ENCODE measurements at places on chromosomes 2 and 18.

DNA sequence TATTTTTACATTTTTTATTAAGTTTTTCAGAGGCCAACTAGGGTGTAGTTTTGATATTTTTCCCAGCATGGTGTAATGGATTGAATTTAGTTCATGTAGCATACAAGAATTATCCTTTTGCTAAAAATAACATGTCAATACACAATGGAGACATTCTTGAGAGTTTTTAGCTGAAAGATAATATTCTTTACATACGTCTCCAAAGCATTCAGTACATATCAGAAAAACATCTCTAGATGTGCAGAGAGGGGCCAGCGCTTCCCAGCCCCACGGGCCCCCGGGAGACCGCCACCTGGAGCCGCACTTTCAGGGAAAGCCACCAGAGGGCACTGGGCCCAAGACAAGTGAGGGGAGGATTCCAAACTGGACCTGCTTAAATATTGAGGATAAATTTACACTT lies 499.4 kb downstream of the GALR1 start:
- DNase-seq, result peak; percentile 45

DNA sequence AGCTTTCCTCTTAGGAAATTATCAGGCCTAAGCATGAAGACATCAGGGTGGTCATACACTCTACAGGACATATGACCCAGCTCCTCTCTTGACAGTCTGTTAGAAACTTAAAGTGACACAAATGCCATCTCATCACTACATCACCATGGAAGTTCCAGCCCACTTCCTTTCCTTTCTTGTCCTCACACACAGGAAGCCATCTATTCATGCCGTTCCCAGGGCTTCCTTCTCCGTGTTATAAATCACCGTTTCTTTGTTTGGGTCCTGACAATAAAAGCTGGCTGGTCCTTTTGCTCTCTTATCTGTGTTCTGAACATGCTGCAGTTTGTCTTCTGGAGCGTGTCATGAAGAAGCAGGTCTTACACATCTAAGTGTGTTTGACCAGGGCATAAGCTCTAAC lies 692.1 kb upstream of the CELF4 start:
- no peak for DNase-seq

DNA sequence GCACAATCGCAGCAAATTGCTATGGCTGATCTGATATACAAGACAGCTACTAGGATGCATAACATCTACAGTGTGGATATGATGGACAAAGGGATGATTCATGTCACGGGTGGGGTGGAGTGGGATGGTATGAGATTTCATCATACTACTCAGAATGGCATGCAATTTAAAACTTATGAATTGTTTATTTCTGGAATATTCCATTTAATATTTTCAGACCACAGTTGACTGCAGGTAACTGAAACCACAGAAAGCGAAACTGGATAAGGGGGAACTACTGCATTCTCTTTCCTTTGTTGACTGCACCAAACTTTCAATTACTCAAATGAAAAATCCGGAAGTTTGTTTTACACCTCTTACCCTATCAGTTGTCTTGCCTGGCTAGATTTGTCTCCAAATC lies 94.4 kb upstream of the NEUROD1 start:
- DNase-seq, result no peak

GRCh38 chr2:239911641-239912071 lies 113.5 kb downstream of the NDUFA10 start:
- DNase-seq, result no peak

GRCh38 chr2:159202568-159203071 lies 83.9 kb downstream of the WDSUB1 start:
- DNase-seq, result peak; percentile 89

- DNase-seq, result no peak
Observed at GRCh38 chr2:64888591-64889309, 100.4 kb upstream of the SLC1A4 start.

GRCh38 chr2:27091746-27092695 lies 5.4 kb downstream of the KHK start:
- DNase-seq, result no peak

DNA sequence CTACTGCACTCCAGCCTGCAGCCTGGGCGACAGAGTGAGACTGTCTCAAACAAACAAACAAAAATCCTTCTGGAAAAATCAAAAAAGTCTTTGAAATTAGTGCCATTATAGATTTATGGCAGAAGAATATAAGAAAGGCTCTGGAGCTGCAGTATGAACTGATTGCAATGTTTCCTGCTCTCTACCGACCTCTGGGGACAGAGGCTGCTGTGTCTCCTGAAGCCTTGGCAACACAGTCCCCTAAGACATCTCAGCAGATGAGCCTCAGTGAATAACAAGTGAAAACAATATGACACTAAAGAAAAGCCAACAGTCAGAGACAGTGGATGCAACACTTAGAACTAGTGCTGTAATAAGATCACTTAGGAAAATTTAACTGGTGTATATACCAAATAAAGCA lies 494.9 kb upstream of the LRATD1 start:
- DNase-seq, result peak; percentile 9

DNA sequence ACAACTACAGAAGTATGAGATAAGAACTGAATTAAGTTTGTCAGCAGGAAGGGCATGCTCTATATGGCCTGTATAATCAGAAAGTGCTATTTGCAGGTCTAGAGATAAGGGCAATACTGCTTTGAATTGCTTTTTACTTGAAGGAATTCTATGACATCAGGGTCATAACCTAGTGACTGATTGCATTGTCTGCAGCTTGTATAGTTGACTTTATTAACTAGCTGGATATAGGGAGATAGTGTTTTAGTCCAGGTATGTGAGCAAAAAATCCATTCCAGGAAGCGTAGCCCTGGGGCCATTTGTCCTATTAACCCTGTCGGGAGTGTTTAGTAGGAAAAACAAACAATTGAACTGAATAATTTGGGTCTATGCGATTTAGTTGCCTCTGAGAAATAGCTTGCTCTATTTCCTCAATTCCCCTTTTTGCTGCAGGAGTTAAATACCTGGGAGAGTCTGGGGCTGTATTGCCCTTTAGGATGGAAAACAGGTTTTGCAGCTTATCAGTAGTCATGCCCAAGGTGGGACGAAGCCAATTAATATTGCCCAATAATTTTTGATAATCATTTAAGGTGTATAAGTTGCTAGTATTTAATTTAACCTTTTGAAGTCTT lies 30.0 kb downstream of the HTR2B start:
- DNase-seq, result no peak

DNA sequence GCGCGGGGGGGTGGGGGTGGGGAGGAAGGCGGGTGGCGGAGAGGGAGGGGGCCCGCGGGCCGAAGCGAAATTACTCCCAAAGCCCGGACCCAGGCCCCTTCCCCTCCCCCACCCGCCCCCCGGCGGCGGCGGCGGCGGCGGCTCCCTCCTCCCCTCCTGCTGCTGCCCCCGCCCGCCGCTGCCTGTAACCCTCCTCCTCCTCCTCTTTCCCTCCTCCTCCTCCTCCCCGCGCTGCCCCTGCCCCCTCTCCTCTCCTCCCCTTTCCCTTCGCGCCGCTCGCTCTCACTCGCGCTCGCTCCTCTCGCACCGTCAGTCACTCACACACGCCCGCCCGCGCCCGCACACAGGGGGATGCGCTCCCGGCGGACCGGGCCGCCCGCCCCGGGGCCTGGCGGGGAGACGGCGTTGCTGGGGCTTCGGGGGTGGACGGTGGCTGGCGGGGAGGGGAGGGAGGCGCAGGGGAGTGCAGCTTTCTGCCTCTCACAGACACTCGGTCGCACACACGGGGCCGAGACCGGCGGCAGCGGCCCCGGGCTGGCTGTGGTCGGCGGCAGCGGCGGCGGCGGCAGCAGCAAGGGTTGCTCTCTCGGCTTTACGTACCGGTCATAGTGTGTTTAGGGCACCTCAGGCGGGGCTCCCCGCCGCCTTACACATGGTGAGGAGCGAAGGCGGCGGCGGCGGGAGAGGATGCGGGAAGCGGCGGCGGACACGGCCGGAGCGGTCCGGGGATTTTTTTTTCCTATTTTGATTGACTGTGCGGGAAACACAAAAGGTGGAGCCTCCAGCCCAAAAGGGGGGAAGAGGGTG lies 405 bp downstream of the SP3 start:
- DNase-seq, result peak; percentile 96

DNA sequence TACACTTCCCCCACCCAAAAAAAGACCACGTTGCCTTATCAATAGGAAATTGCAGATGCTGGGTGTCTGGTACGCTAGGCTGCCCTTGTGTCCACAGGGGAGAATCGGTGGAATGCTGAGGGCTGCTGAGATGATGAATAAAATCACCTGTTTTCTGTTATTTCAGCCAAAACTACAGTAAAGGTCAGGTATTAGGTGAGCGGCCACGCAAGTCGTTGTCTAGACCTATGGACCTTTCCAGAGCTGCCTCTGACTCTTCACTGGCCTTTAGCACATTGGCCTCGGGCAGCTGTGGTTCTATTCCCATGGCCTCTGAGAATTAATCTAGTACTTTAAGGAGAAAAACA lies 89.6 kb downstream of the MTCL1 start:
- no peak for DNase-seq

DNA sequence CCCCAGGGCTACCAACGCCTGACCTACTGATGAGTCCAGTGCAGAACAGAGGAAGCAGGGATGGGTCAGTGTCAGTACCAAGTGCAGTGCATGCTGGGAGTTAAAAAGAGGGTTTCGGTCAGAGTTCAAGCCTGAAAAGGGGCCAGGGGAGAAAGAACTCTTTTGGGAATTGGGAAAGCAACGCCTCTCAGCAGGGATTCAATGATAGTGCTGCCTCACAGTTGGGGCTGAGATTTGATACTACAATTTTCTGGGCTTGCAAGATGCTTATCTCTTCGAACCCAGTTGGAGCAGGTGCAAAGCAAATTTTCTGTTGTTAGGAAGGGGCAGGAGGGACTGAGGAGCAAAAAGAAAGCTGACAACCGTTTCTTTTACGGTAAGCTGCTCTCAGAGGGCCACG lies 82.6 kb downstream of the CERKL start:
- DNase-seq, result no peak

DNA sequence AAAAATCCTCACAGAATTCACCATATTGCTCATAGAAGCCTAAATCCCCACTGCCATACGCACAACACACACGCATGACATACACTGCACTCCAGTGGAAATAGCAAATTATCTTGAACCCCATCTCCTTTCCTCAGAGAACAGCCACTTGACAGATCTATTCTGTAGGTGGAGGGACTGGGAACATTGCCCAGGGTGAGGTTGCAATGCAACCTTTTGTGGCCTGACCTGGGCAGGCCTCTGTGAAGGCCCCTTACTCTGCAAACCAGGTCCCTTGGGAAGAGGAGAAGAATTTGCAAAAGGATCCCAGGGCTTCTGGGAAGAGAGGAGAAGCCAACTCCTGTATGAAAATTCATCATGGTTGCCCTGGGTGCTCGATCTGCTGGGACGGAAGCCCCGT lies 51.9 kb downstream of the SDC1 start:
- DNase-seq, result no peak

DNA sequence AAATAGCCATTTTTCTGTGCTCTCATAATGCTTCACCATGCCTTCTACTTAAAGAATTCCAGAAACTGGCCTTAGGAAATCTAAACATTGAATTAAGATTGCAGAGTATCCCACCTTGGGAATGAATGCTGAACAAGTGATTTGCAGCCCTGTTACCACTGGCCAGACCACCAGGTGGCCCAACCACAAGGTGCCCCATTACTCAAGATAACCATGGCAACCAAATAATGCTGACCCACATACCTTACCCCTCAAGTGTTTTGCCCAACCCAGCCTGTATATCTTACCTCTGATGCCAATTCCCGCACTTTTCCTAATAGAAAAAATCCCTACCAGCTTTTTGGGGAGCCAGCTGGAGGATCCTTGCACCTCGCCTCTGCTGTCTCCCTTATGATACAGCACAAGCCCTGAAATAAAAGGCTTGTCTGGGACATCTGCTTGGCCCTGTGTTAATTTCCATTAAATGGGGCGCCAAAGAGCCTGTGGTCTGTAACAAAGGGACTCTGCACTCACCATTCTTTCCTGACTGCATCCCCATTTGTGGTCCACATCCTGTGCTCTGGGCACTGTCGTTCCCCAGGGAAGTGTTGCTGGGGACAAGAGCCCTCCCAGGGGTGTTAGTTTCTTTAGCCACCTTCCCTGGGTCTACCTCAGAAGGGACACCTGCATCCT lies 17.3 kb upstream of the KCNF1 start:
- DNase-seq, result no peak

DNA sequence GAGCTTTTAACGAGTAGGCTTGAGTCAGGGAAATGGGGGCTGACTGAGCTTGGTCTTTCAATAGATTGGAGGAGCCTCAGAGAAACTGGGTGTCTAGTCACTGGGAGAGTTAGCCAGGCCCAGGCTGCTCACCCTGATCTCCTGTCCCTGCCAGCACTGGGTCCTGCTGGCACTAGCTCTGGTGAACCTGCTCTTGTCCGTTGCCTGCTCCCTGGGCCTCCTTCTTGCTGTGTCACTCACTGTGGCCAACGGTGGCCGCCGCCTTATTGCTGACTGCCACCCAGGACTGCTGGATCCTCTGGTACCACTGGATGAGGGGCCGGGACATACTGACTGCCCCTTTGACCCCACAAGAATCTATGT lies 720 bp downstream of the KRTCAP3 start:
- DNase-seq, result peak; percentile 13

- DNase-seq, result no peak
Observed at GRCh38 chr2:218708086-218708485, 2.5 kb upstream of the TTLL4 start.

GRCh38 chr2:188524519-188525113 lies 232.9 kb downstream of the GULP1 start:
- DNase-seq, result peak; percentile 89

GRCh38 chr2:24635181-24635580 lies 144.1 kb downstream of the NCOA1 start:
- DNase-seq, result no peak

DNA sequence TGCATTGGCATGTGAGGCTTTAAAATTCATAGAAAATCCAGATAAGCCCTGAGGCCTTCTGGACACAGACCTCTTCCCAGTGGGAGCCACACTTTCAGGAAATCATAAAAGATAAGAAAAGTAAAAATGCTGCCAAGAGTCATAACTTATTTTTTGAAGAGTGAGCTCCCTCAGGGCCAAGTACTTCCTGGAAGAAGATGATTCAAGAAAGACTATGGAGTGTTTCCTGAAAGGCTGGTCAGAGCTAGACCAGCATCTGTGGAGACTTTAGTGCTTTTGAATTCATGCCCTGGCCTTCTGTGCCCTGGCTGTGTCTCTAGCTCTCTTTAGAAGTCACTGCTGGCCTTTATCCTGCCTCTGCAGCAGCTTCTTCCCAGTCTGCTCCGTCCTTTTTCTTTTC lies 6.4 kb upstream of the XDH start:
- DNase-seq, result no peak

DNA sequence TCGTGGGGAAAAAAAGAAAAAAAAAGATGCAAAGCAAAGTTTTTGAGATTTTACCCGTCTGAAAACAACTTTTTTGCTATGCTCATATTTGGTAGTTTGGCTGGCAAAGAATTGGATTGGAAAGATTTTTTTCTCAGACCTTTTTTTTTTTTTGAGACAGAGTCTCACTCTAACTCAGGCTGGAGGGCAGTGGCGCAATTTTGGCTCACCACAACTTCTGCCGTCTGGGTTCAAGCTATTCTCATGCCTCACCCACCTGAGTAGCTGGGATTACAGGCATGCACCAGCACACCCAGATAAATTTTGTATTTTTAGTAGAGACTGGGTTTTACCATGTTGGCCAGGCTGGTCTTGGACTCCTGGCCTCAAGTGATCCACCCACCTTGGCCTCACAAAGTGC lies 56.3 kb upstream of the TANC1 start:
- no peak for DNase-seq

- DNase-seq, result peak; percentile 74
Observed at GRCh38 chr2:75787532-75788132, 76.9 kb upstream of the GCFC2 start.

- no peak for DNase-seq
Observed at GRCh38 chr2:129469871-129470270, 509.6 kb upstream of the RAB6C start.

- no peak for DNase-seq
Observed at GRCh38 chr2:760001-760400, 82.8 kb upstream of the TMEM18 start.

GRCh38 chr2:199191461-199191860 lies 266.3 kb downstream of the SATB2 start:
- no peak for DNase-seq

Measured in tongue (tissue), 3 donors.